A172 (cell line): ENCODE measurements at places on chromosomes 3 and 15. TPM values are rescaled to one million over a fixed set of nuclear protein-coding genes. Genes with fewer than 3 reads are reported as not detected.

DNA sequence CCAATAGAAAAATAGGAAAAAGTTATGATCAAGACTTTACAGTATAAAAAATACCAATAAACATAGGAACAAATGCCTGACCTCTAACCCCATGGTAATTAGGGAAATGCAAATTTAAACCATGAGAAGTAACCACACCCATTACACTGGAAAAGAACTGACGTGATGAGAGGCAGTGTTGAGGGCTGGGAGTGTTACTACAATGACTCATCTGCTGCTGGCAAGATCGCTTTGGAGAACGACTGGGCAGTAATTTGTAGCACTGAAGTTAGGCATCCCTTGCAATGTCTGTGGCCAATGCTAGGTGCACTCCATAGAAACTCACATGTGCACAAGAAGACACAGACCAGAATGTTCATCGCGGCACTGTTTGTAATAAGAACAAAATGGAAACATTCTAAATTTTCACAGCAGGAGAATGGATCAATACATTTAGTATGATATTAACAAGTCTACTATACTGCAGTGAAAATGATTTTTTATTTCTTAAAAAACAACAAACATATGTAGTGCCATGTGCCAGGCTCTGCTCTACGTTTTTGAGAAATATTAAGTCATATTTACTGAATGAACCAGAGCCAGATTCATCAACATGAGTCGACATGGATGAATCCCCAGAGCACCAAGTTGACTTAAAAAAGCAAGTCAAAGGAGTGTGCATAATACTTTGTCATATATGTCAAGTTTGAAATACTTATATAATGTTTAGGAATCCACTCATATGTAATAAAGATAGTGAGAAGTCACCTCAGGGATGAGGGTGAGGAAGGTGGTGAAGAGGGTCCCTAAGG lies 37.6 kb upstream of the EPHB3 start:
- DNase-seq = peak; percentile 88

GRCh38 chr3:80244390-80244789 lies 476.6 kb upstream of the ROBO1 start:
- no peak for DNase-seq

DNA sequence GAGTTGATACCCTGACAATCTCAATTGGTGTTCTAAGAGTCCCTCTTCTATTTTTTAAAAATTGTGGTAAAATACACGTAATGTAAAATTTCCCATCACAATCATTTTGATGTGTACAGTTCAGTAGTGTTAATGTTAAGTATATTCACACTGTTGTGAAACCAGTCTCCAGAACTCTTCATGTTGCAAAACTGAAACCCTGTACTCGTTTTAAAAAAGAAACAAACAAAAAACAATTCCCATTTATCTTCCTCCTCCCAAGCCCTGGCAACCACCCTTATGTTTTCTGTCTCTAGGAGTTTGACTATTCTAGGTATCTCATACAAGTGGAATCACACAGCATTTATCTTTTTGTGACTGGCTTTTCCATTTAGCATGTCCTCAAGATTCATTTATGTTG lies 28.7 kb upstream of the ALPK3 start:
- no peak for DNase-seq

The TYRO3 gene
- total RNA-seq = 10.7 and 22.2 TPM in 2 replicates

The WDR72 gene
- total RNA-seq = not detected in 2 replicates

The LYZL4 gene
- not detected in 2 replicates for total RNA-seq
